ENCODE measurements at places on chromosomes 13 and 19.

- DNase-seq = no peak
Observed at GRCh38 chr19:19966862-19967261, 66.1 kb downstream of the ZNF93 start.

DNA sequence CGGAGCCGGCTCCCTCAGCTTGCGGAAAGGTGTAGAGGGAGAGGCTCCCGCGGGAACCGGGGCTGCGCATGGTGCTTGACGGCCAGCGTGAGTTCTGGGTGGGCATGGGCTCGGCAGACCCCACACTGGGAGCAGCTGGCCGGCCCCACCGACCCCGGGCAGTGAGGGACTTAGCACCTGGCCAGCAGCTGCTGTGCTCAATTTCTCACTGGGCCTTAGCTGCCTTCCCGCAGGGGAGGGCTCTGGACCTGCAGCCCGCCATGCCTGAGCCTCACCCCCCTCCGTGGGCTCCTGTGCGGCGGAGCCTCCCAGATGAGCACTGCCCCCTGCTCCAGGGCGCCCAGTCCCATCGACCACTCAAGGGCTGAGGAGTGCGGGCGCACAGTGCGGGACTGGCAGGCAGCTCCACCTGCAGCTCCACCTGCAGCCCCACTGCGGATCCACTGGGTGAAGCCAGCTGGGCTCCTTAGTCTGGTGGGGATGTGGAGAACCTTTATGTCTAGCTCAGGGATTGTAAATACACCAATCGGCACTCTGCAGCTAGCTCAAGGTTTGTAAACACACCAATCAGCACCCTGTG is 1141.8 kb downstream of the PCDH17 start:
- no peak for DNase-seq

GRCh38 chr19:4700693-4700970 is 23.0 kb downstream of the DPP9 start:
- DNase-seq = no peak

DNA sequence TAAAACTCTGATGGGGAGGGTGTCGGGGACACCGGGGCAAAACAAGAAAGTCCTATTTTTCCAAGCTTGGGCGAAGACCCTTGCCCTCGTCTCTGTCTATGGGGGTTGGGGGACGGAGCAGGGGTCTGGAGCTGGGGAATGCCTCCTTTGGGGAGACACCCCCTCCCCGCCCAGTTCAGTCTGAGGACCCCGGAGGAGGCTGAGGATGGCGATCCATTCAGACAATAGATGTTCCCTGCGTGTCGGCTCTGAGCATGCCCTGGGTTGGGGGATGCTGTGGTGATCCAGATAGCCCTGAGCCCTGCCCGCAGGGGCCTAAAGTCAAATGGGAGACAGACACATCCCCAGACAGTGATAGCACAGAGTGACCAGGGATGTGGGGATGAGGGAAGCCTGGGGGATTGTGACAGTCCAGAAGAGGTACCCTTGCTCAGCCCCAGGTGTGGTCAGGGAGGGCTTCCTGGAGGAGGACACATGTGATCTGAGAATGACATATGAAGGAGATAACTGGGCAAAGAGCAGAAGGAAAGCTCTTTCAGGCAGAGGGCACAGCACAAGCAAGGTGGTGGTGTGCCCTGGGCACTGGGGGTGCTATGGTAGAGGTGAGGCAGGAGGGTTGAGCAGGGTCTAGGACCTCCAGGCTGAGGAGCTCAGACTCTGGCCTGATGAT is 9.1 kb downstream of the LRFN3 start:
- no peak for DNase-seq

GRCh38 chr19:13150931-13151604 is 857 bp downstream of the IER2 start:
- DNase-seq = no peak

DNA sequence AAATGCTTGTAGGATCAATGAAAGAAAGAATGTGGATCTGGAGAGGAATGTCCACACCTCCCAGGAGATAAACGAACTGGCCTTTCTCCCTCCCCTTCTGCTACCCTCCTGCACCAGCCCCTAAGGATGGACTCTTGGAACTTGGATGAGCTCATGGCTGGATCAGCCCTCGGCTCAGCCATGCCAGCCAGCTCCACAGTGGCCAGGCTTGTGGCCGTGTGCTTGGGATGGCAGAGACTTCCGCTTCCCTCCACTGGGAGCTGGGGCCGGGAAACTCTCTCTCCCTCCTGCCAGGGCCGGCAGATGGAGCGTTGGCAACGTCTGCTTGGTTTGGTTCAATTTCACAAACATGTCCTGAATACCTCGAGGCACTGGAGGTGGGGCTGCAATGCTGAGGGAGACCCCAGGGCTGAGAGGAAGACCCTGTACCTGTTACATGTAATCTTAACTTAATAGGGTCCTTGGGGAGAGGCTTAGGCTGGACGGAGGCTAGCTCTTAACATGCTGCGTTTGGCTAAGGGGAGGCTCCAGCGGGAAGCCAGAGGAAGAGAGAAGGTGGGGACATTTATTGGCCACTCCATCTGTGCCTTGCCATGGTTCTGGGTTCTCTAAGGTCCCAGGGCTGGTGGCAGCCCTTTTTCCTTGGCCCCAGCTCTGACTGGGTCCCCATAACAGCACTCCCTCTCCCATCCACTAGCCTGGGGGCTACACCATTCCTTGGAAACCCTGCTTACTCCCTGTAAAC is 152.5 kb downstream of the IER2 start:
- DNase-seq = no peak

GRCh38 chr13:102825921-102826706 is 19.7 kb upstream of the ERCC5 start:
- DNase-seq = no peak

GRCh38 chr19:6458695-6459261 is 814 bp downstream of the SLC25A23 start:
- no peak for DNase-seq

DNA sequence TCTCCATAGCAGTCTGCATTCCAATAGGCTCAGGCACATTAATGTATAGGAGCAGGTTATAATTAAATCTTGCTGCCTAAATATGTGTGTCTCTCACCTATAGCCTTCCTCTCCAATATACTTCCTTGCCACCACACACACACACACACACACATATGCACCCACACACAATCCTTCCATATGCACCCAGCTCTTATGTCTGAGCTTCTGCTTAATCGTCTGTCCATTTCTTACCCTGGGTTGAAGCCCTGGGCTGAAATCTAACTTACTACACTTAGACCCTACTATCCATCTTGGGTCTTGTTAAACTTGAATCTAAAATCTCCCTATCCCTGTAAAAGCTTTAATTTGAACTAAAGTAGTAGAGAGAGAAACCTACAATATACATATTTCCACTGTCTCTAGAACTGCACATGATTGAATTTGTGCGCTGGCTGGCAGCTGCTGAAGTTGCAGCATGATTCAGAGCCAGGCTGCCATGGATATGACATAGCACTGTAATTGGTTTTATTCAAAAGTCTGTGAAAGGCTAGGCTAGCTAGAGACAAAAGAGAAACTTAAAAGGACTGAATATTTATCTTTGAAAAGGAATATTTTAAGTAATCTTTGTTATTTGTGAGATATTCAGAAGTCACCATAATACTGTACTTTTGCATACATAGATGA is 25.7 kb upstream of the FREM2 start:
- no peak for DNase-seq

DNA sequence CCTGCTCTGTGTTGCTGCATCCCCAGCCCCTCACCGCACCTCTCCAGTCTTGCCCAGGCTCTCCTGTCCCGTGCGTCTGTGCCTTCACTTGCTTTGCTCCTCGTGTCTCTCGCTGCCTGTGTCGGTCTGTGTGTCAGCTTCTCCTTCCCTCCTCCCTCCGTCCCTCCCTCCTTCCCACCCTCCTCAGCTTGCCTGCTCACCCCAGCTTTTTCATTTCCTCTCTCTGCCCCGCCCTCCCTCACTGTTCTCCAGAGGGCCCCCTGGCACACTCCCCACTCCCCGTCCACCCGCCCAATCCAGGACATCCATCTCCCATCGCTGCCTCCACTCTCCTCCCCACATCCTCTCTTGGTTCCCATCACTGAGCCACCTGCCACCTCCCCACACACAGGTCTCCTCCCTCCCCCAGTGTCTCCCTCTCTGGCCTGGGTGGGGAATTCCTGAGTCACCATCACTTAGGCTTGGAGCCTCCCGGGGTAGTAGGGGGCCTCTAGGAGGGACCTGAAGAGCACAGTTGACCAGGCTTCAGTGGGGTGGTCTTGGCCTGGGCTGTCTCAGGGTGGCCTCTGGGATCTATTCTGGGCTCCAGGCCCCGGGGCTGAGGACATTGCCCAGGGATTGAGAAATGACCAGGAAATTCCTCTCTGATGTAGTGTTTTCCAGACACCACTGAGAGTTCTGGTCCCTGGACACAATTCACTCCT is at the start of gene PTGIR:
PTGIR (minus strand) TSS at position 132 of the 704 bp plus-strand sequence. CDS start 864 bp downstream, outside the sequence.
- no peak for DNase-seq

DNA sequence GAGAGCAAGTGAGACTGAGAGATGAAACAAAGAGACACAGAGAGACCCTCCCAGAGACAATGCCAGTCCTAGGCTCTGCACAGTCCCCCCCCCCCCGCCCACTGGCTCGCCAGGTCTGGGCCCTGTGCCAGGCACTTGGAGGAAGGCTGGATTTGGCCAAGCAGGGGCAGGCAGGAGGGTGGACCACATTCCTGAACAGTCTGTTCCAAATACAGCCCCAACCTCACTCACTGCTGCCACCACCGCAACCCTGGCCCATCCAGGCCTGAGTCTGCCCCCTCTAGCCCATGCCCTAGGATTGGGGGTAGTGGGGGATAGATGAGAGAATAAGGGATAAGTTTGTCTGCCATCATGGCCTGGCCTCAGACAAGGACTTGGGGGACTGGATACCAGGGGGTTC is 19.0 kb downstream of the CYP2F1 start:
- DNase-seq = no peak

- DNase-seq = no peak
Observed at GRCh38 chr13:78623132-78623531, 19.8 kb upstream of the POU4F1 start.

- no peak for DNase-seq
Observed at GRCh38 chr13:35630551-35631275, 154.2 kb upstream of the MAB21L1 start.

- no peak for DNase-seq
Observed at GRCh38 chr13:84646957-84647356, 764.7 kb upstream of the SLITRK1 start.

DNA sequence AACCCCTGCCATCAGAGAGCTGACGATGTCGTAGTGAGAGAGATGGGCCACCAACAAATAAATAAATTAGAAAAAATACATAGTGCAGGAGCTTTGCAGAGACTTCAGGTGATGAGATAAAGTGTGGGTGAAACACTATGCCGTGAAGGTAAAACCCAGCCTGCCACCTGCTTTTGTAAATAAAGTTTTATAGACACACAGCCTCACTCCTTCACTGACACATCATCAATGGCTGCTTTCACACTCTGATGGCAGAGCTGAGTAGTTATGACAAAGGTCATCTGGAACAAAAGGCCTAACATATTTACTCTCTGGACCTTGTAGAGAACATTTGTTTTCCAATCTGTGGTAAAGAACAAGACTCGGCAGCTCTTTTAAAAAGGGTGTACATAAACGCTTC is 45.0 kb downstream of the MBD3L2B start:
- DNase-seq = no peak

DNA sequence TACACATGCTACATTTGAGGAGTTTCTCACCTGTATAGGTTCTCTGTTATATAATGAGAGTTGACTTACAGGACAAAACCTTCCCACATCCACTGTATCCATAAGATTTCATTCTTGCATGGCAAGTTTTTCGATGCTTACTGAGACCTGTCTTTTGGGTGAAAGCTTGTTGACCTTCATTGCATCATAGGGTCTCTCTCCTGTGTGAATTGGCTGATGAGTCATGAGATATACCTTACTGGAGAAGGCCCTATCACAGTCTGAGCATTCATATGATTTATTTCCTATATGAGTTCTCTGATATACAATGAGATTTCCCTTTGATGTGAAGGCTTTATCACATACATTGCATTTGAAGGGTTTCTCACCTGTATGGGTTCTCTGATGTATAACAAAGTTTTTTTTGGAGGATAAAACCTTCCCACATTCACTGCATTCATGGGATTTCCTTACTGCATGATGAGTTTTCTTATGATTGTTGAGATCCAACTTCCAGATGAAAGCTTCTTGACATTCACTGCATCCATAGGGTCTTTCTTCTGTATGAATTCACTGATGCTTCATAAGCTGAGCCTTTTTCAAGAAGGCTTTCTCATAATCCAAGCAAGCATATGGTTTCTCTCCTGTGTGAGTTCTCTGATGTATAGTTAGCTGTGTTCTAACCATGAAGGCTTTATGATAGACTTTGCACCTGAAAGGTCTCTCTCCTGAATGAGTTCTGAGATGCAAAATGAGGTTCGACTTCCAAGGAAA is 25.7 kb downstream of the ZNF577 start:
- DNase-seq = no peak

Data from activated naive CD4-positive, alpha-beta T cell treated with anti-CD3 and anti-CD28 coated beads, Interleukin-2, amount 50 U/mL, for 72 hours (primary cell).